NCI-H2029 treated with DMSO at 0.1 percent for 48 hours (cell line): ENCODE measurements at places on chromosomes 11 and 22.
A peak's percentile ranks its signal among the peaks of the same experiment; 100 is the strongest.

- no peak for DNase-seq
Measured at GRCh38 chr22:30627471-30627870, 8.1 kb upstream of the SLC35E4 start.

DNA sequence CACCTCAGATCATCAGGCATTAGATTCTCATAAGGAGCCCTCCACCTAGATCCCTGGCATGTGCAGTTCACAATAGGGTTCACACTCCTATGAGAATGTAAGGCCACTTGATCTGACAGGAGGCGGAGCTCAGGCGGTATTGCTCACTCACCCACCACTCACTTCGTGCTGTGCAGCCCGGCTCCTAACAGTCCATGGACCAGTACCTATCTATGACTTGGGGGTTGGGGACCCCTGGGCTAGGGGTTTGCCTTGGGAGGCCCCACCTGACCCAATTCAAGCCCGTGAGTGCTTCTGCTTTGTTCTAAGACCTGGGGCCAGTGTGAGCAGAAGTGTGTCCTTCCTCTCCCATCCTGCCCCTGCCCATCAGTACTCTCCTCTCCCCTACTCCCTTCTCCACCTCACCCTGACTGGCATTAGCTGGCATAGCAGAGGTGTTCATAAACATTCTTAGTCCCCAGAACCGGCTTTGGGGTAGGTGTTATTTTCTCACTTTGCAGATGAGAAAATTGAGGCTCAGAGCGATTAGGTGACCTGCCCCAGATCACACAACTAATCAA lies 2.2 kb downstream of the APOC3 start:
- DNase-seq: no peak

GRCh38 chr11:128587415-128587814 lies at the start of gene ETS1:
Gene ETS1, minus strand, starts transcription at chr11:128587558. Its CDS starts 14,428 bp downstream, at chr11:128573130.
- peak; percentile 23 for DNase-seq

- no peak for DNase-seq
Measured at GRCh38 chr11:112085822-112086421, 634 bp downstream of the TIMM8B start.

GRCh38 chr11:133403900-133404299 lies 128.4 kb downstream of the OPCML start:
- no peak for DNase-seq

DNA sequence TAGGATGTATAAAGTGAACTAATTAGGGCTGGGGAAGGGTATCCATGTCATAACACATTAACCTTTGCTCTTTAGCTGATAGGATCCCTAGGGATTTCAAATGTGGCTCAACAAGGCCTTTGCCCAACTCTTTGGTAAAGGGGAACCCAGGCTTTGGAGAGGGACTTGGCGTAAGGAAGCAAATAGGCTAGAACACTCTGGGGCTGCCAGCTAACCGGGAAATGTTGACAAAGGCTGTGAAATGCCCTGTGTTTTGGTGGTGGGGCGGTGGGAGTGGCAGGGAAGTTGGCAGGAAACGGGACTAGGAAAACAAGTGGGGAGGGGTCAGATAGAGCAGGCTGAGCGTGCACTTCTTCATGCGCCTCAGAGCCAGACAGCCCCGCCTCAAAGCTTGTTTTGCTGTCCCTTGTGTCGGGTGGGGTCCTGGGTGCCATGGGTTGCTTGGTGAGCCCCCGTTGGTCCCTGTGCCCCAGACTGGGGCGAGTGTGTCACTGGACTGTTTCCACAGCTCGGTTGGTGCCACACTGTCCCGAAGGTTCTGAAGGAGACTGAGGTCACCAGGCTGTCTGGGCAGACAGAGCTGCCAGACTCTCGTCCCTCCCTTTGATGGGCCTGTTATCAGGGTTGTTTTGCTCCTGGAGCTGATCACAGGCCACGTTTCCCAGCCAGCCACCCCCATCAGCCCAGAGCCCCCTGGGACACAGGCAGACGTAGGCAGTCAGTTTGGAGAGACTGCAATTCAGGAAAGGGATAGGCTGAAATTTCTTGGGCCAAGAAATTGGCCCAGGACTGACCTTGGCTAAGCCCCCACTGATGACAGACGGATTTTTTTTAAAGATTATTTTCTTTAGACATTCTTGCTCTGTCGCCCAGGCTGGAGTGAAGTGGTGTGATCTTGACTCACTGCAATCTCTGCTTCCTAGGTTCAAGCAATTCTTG lies 19.6 kb downstream of the KCTD21 start:
- DNase-seq: no peak

GRCh38 chr11:86070142-86071056 lies 1.5 kb upstream of the PICALM start:
- no peak for DNase-seq

DNA sequence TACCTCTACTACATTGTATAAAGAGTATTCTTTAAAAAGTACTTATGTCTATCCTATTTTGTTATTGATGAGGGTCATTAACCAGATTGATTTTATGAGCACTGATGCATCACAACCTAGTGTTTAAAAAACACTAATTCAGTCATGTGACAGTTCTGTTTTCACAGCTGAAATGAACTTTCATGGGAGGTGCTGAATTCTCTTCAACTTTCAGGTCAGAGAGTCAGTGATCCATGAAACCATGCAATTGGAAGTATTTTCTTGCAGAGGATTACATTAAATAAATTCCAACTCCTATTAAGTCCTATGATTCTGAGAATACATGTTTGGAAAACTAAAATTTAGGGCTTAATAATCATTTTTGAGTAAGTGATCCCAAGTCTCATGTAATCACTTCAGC lies 889.4 kb downstream of the KCNA4 start:
- DNase-seq: no peak
